Ecto neural progenitor cell (in vitro differentiated cells): ENCODE measurements at places on chromosomes 2 and 18.

DNA sequence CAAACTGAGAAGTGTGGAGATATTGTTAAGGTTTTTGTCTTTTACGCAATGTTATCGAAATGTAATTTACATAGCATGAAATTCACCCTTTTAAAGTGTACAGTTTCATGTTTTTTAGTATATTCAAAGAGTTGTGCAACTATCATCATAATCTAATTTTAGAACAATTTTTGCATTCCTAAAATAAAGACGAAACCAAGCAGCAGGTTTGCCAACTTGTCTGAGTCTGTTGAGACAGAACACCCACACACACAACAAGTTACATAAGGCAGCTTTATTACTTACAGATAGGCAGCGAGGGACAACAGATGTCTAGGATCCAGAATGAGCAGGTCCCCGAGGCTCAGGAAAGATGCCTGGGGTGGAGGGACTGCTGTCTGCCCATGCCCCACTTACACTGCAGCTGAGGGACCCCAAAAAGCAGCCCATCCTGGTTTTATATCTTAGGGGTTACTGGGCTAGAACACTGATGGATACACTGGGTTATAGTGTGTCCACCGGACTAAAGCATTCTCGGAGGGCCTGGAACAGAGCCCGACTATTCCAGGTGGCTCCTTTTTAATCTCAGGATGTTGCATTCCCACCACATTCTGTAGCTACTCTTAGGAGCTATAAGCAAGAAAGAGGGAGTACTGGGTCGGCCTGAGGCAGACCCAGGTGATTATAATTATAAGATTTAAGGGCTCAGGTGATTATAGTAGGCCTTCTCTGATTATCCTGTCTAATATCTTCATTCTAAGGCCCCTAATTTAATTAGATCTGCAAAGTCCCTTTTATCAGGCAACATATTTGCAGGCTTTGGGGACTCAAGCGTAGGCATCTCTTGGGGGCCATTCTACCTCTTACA lies 150.2 kb upstream of the DOK6 start:
- no peak for DNase-seq

DNA sequence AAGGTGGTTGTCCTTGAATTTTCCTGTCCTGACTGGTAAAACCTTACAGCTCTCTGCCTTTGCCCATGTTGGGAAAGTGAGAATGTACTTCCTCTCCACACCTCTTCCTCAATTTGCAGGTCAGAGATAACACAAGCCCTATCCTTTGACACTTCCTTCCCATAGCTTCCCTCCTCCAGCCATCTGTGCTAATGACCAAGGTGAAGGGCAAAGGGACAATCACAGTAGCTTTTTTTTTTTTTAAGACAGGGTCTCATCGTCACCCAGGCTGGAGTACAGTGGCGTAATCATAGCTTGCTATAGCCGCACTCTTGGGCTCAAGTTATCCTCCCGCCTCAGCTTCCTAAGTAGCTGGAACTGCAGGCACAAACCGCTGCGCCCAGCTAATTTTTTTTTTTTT lies 24.3 kb upstream of the STPG4 start:
- DNase-seq = no peak

GRCh38 chr2:152466041-152466440 lies 131.1 kb downstream of the FMNL2 start:
- no peak for DNase-seq

- no peak for DNase-seq
Measured at GRCh38 chr18:44934901-44935300, 254.2 kb downstream of the SETBP1 start.

- no peak for DNase-seq
Measured at GRCh38 chr2:133768658-133769435, 200.6 kb upstream of the NCKAP5 start.

GRCh38 chr18:10681581-10682367 lies 155.9 kb downstream of the NAPG start:
- no peak for DNase-seq

DNA sequence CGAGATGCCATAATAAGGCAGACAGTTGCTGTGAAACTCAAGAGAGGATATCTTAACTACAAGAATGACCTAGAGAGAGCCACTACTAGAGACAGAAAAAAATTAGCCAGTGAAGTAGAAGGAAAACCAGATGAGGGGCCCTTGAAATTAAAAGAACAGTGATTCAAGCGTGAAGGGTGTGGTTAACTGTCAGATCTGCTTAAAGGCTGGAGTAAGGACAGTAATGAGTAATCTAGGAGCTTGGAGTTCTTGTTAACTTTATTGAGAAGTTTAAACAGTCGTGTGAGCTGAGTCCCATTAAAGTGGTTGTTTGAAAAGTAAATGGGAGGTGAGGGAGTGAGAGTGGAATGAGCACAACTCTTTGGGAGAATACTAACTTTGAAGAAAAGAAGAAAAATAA lies 21.3 kb downstream of the PIGN start:
- no peak for DNase-seq

GRCh38 chr2:26614216-26615138 lies 26.7 kb downstream of the CIB4 start:
- peak; percentile 48 for DNase-seq

- no peak for DNase-seq
Measured at GRCh38 chr2:119423811-119424210, 7.8 kb upstream of the TMEM37 start.

- DNase-seq = no peak
Measured at GRCh38 chr2:224400886-224401632, 848 bp downstream of the FAM124B start.

- DNase-seq = no peak
Measured at GRCh38 chr2:30293303-30293921, 62.1 kb downstream of the LBH start.

DNA sequence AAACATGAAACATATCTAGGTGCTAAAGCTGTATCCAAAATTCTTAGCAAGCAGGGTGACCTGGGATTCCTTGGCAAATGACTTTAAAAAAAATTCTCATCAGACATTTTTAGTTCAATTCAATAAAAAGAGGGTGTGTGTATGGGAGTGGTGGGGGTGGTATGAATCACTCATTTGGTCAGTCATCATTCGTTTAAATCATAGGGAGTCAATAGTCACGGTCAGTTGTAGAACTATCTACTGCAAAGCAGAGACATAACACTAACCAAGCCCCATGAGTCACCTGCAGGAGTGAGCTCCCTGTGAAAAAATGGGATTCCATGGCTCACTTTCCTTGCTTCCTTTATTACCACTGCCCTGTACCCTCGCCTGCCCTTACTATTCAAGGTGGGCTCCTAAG lies 380.6 kb upstream of the TCF4 start:
- DNase-seq = no peak

DNA sequence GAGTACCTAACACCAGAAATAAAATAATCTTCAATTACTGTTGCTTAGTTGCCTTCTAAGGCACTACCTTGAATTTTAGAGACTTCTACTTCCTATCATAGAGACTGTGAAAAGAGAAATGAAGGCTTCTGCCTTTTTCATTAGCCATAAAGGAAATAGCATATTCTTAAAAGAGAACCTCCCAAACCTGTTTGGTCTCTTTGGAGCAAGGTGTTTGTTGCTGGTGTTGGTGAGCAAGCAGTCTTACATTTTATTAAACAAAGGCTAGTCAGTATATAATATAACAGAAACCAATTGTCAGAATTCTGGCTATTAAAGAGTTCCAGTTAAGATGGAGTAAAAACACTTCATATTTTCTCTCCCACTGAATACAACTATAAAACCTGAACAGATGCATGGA lies 116.4 kb downstream of the TAF4B start:
- no peak for DNase-seq

- no peak for DNase-seq
Measured at GRCh38 chr2:216659276-216659675, 26.1 kb downstream of the IGFBP2 start.
